ENCODE measurements at places on chromosomes 2 and 18. TPM values are rescaled to one million over a fixed set of nuclear protein-coding genes. Genes with fewer than 3 reads are reported as not detected.

GRCh38 chr2:172582656-172583055 lies 26.8 kb downstream of the PDK1 start:
- DNase-seq = no peak
- H3K27me3 ChIP-seq = no peaks in the 10 kb centered on the region
- H3K4me3 ChIP-seq = no peak overlapping the region

GRCh38 chr18:21289827-21290226 lies 47.8 kb downstream of the GREB1L start:
- H3K27me3 ChIP-seq = peaks cover 9% of the 10 kb centered on the region
- no peak for DNase-seq
- H3K36me3 ChIP-seq = no peaks in the 10 kb centered on the region
- H3K27ac ChIP-seq = no peak overlapping the region
- no peaks in the 10 kb centered on the region for H3K4me1 ChIP-seq

Gene LCT
- total RNA-seq = 0.41 TPM

DNA sequence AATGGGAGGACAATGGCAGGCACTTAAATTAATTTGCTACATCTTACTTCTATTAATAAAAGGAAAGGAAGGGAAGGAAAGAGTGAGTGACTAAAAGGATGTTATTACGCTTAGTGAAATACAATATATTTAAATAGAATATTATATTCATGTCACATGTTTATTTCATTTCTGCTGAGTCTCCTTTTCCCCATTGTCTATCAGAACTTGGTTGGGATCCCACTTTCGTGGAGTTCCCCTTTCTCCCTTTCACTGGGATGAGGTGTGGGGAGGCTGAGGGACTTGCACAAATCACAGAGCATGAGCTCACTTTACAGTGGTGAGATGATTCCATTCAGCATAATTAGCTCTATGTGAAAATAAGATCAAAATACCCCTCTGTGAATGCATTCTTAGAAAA lies 730.6 kb downstream of the TSN start:
- no peak overlapping the region for H3K4me3 ChIP-seq
- H3K27me3 ChIP-seq = no peaks in the 10 kb centered on the region
- no peak overlapping the region for H3K27ac ChIP-seq
- no peaks in the 10 kb centered on the region for H3K4me1 ChIP-seq

DNA sequence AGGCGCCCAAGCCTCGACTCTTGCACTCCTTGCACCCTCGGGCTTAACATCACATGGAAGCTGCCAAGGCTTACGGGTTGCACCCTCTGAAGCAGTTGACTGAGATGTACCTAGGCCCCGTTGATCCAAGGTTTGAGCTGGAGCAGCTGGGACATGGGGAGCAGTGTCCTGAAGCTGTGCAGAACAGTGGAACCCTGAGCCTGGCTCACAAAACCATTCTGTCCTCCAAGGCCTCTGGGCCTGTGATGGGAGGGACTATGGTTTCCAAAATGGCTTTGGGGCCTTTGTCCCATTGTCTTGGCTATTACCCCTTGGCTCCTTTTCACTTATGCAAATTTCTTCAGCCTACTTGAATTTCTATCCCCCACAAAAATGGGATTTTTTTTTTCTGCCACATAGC lies 454.0 kb downstream of the PIK3C3 start:
- H3K4me1 ChIP-seq = no peaks in the 10 kb centered on the region
- no peak overlapping the region for H3K27ac ChIP-seq
- no peaks in the 10 kb centered on the region for H3K36me3 ChIP-seq
- no peak for DNase-seq
- H3K4me3 ChIP-seq = no peak overlapping the region

DNA sequence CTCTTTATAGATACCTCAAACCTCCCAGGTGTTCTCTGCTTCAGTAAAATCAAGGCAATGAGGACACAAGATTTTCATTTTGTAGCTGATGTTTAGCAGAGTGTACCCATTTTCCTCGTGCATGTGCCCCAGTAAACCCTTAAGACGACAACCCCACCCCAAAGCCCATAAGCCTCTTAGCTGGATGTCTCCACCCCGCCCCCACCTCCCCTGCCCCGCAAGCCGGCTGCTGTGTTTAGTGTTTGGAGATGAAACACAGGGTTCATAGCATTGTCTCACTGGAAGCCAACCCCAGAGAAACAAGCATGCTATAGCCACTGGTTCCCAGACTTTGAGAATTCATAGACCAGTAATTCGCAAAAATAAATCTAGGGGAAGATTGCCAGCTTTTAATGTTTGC lies 5.8 kb upstream of the SAG start:
- H3K27ac ChIP-seq = no peak overlapping the region
- H3K4me3 ChIP-seq = no peak overlapping the region
- DNase-seq = no peak
- no peaks in the 10 kb centered on the region for H3K27me3 ChIP-seq
- H3K36me3 ChIP-seq = peaks cover 1% of the 10 kb centered on the region

DNA sequence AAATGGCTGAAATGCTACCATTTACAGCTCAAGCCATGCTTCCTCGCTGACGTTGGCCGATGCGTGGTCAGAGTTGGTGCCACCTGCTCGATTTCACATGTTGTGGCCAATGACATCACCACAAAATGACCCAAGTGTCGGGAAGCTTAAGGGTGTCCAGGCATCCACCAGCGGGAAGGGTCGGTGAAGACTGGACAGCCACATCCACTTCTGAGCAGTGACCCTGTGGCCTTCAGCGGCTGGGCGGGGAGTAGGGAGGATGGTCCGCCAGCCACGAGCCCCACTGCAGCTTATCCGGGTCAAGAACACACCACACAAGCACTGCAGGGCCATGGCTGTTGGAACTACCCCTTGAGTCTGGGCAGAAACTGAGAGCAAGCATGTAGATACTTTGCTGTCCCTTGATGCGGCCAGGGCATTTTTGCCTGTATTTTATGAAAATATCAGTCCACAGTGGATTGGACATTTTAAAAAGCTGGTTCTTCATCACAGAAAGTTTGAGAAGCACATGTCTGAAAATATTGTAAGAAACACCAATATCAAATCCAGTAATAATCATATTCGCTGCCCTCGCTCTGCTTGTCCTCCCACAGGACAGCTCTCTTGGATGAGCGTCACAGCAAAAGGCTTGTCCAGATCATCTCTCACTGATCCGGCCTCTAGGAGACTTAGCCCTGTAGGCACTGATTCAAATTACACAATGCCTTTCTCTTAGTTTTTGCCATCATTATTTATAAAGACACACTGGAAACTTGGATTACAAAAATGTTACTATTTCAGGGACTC lies 174.0 kb downstream of the TWIST2 start:
- no peaks in the 10 kb centered on the region for H3K36me3 ChIP-seq
- peaks cover 9% of the 10 kb centered on the region for H3K27me3 ChIP-seq
- no peak overlapping the region for H3K4me3 ChIP-seq

Gene PARD3B
- total RNA-seq = not detected

DNA sequence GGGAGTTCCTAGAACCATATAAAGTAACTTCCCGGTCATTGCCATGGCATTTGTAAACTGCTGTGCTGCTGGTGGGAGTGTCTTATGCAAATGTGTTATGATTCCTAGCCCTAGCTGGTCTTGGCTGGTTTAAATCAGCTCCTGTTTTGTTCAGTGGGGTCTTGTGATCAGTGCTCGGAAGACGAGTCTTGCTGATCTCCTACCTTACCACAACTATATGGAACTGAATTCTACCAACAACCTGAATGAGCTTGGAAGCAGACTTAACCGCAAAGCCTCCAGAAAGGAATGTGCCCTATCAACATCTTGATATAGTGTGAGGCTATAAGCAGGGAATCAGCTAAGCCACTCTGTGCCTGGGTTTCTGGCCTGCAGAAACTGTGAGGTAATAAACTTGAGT lies 33.5 kb downstream of the POLE4 start:
- no peaks in the 10 kb centered on the region for H3K27me3 ChIP-seq
- no peak overlapping the region for H3K4me3 ChIP-seq
- no peak overlapping the region for H3K27ac ChIP-seq
- no peaks in the 10 kb centered on the region for H3K4me1 ChIP-seq
- peaks cover 3% of the 10 kb centered on the region for H3K36me3 ChIP-seq

Gene ERFE
- not detected for total RNA-seq

Gene RNF152
- total RNA-seq = 0.09 TPM
